ENCODE measurements at places on chromosomes 6 and 20.

DNA sequence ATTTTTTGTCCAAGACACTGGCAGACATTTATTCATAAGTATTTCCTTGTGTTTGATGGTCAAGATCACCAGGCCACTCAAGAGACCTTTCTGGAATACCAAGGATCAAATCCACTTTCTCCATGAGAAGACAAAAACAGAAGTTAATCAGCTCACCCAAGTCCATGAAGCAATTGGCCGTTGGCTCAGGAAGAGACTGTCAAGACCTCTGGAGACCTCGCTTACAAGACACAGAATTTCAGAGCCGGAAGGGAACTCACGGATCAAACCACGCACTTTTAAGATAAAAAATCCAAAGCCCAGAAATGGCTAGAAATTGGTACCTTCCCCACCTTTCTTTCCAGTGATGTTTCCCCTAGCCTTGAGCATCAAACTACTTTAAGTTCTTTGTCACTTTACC, 3.3 kb downstream of the TRERF1 start:
- no peak for DNase-seq

GRCh38 chr6:152673236-152673635, 24.5 kb upstream of the MYCT1 start:
- no peak for DNase-seq

DNA sequence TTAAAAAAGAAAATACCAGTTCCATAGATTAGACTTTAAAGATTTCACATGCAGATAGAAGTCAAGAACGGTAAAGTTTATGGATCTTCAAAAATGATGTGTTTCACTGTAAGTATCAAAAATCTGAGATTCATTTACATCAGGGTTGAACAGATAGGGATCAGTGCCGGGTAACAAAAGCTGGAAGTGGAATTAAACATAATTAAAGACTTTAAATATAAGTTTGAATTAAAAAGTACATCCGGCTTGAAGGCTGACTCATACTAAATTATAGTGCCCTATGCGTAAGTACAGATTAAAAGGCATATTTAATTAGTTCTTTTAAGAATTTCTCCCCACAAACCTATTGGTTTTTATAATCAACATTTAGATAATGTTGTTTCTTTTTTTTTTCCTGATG, 312.7 kb downstream of the PRL start:
- no peak for DNase-seq

DNA sequence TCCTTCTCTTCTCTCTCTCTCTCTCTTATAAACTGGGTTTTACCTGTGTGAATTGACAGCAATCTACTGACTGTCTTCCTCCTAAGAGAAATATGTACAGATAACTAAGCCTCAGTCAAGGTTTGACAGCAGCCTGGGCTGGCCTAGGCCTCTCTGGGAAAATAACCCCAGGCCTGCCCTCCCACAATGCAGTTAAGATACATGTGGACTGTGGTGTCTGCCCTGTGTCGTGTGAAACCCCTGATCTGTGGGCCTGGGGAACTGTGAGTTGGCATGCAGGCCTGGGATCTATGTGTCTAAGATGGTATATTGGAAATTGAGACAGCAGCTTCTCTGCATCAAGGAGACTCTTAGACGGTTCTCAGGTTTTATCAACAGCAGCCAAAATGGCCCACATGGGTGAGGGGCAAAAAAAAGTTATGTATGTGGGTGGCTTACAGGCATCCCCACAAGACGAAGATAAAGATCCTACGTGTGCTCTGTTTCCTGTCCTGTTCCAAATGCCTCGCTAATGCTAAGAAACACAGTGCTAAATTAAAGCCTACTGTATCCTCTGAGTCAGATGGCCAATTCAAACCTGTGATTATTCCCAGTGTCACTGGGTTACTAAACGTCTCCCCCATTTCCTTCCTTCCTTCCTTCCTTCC, 19.0 kb downstream of the LRFN2 start:
- no peak for DNase-seq

DNA sequence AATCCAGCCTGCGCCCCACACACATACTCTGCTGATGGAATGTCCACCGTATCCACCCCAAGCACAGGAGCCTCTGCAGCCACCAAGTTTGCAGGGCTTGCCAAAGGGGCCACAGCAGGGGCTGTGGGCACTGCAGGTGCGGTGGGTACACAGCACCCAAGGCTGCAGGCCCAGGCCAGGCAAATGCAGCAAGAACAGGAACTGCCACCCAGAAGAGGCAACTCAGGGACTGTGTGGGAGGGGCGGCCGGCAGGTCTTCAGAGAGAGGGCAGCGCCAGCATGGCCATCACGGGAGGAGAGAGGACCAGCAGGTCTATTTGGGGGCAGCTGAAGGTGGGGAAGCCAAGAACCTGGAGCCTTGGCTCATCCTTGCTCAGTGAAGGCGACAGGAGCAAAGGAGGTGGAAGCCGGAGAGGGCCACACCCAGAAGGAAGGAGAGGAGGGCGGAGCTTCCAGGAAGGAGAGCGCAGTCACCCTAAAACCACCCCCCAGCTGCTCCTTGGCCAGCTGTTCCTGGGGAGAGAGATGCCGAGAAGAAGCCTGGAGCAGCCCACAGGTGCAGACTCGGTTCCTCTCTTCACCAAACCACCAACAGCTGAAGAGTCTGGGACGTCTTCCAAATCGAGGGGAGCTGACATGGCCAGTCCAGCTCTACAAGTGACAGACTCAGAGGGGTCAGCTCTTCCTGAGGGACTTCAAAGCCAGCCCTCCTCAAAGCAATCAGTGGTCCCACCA, 265.1 kb upstream of the CDYL start:
- no peak for DNase-seq

DNA sequence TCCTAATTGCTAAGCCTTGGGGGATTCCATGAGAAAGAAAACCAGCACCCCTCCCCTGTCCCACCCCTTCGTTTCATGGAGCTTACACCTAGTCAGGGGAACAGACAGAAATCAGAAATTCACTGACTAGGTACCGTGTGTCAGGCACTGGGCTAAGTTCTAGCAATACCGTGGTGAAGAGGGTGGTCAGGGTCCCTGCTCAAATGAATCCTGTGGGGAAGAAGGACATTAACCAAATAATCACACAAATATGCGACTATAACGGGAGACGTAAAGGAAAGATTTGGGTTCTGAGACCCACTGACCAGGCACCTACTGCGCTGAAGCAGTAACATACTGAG, 65.1 kb upstream of the TOP1 start:
- no peak for DNase-seq

DNA sequence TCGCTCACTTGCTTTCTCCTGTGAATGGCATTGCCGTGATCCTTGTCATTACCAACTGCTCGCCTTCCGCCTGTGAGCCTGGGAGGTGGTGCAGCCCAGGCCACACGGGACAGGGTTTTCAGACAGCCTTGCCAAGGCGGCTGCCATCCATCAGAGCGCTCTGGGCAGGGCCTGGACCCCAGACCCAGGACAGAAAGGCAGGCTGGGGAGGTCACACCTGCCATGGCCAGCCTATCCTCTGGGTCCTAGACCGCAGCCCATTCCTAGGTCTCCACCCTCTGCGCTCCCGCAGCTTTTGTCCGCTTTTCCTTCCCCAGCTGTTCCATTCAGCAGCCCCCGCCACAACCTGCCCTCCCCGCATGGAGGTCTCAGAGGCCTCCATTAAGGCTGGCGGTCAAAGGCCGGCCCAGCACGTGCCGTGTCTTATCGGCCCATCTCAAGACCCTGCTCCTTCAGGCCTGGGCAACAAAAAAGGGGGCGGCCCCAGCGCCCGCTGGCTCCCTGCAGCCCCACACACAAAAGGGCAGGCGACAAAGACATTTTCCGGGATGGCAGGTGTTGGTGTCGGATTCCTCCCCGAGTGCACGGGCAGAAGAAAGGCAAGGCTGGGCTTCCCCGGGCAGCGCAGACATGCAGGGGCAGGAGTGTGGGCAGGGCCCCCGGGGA, 28.1 kb downstream of the INSM1 start:
- peak; percentile 82 for DNase-seq

- DNase-seq, result peak; percentile 22
Observed at GRCh38 chr6:129936329-129937165, 75.4 kb upstream of the TMEM244 start.

- DNase-seq, result no peak
Observed at GRCh38 chr6:16546861-16547260, 214.4 kb downstream of the ATXN1 start.

- no peak for DNase-seq
Observed at GRCh38 chr20:60624066-60624465, 628.0 kb upstream of the CDH4 start.

DNA sequence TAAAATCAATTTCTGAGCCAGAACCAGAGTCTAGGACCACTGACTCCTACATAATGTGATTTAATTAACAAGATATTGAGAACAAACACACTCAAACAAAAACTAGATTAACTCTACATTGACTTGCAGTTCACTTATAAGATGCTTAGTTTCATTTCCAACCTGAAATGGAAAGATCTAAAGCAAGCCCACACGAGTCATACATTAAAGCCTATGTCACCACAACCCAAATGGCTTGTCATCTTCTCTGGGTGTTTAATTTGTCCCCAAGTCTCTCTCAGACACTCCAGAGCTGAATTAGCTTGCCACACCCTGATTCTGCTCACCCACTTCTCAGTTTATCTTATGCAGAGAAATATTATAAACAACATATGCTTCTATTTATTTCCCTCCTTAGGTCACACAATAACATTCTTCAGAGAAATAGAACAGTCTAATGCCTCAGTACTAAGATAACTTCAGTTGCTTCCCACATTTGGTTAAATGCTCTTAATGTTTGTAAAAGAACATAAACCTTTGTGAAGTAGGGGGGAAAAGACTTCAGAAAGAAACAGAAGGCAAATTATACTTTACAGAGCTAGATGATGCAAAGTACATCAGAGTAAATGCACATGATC, 8.8 kb upstream of the FBXO30 start:
- DNase-seq, result no peak

DNA sequence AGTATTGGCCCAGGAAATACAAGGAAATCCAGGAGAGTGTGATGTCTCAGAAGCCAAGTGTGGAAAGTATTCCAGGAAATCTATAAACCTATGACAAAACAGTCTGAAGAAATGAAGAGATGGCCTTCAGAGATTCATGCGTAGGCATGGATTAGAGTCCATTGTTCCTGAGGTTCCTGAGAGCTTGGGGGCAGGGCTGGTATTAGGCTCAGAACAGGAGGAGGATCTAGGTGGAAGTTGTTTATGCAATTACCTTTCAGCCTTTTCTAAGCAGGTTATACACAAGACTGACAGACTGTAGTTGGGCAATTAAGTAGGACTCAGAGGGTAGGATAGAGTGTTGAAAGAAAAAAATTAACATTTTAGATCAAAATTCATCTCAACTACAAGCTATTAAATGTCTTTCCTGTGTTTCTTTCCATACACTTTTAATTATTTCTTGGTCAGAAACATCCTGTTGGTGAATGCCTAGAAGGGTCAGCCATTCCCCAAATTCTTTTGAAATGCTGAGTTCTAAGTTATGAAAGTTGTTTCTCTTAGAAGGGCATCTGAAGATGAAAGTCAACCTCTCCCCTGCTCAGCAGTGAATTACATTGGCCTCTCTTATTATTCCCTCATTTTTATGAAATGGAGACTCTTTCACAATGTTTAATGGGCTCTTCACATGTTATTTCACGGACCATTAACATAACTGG, 201.2 kb upstream of the MYLIP start:
- DNase-seq, result no peak

DNA sequence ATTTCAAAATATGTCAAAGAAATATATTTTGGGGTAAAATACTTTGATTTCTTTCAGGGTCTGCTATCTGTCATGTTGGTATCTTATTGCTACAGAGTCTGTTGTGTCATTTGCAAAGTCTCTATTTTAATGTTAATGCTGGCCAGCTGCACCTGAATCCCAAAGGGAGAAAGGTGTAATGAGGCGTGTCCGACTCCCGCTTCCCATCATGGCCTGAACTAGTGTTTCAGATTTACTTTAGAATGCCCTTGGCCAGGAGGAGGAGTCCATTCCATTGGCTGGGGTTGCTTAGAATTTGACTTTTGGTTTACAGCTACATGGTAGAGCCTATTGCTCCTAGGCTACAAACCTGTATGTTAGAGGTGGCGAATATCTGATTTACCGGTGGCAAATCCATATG, 69.3 kb downstream of the FAM50B start:
- peak; percentile 16 for DNase-seq

- DNase-seq, result no peak
Observed at GRCh38 chr6:137811916-137812553, 55.0 kb upstream of the TNFAIP3 start.

DNA sequence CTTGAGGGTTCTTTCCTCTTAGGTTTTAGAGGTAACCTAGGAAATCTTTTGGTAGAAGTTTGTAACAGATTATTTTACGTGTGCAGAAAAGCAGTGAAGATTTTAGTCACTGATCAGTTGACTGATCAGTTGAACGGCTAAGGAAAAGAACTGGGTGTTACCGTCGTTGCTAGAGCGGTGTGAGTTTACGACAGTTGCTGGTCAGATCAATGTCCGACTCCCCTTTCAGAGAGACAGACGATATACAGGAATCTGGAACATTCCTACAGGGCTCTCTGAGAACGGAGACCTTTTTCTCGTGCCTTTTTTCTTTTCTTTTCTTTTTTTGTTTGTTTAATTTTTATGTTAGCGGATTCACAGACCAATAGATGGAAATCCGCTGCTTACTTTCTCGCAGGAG, 132.1 kb upstream of the ZNF184 start:
- no peak for DNase-seq

DNA sequence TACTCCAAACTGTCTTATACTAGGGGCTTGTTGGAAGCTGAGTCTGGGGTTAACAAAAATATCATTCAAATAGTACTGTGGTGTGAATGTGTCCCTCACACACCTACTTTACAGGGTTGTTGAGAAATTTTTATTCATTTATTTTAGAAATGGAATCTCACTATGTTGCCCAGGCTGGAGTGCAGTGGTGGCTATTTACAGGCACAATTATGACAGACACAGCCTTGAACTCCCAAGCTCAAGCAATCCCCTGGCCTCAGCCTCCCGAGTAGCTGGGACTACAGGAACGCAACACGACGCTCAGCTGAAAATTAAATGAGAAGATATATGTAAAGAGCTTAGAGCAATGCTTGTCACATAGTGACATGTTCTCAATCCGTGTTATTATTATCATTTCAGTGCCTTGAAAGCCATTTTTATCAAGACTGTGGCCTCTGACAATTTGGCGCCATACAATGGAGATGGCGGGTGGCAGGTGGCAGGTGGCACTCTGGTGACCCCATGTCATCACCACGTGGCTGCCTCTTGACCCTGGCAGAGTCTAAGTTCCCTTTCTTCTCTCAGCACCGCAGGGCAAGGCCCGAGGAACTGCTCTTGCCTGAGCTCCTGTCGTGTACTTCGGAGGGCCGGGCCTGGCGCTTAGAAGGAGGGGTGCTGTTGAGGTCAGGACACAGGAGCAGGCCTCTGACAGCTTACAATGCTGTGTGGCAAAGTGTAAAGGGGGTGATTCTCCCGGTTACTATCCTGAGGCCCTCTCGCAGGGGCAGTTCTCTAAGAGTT, 64.5 kb downstream of the STX11 start:
- no peak for DNase-seq

DNA sequence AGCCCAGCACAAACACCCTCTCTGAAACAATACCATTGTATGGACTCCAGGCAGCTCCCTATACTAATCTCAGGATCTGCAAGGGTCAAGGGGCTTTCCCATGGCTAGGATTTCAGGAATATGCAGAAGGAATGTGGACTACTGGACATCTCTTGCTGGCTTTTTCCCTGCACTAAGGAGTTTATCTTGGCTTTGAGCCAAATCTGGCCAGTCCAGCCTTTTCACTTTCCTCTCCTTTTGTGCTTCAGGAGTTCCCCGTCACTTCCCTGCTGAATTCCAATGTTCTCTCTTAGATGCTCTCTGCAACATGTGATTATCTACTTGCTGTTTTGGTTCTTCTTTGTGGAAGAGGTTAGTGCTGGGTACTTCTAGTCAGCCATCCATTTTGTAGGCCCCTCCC, 568.2 kb downstream of the HDGFL1 start:
- DNase-seq, result no peak

Measured in DMS153 (cell line).